ENCODE measurements at places on chromosomes 5 and 9. TPM values are rescaled to one million over a fixed set of nuclear protein-coding genes. Genes with fewer than 3 reads are reported as not detected.
A peak's percentile ranks its signal among the peaks of the same experiment; 100 is the strongest.

The MEGF10 gene
- total RNA-seq, result 5.6 TPM

DNA sequence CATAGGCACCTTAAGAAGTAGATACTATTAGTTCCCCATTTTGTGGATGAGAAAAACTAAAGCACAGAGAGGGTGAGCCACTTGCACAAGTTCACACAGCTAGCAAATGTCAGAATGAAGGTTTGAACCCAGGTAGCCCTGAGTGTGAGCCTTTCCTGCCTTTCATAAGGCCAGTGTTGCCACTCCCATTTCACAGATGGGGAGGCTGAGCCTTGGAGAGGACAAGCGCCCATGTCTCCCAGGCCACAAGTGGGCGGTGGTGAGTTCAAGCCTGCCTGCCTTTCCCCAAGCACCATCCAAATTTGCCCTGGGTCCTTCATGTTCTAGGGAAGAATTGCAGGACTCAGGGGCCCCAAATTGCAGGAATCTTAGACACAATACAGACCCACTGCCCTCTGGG is 50.6 kb downstream of the LHX2 start:
- no peak for DNase-seq

GRCh38 chr5:1167728-1168709 is 33.4 kb upstream of the SLC6A19 start:
- DNase-seq, result peak; percentile 81

DNA sequence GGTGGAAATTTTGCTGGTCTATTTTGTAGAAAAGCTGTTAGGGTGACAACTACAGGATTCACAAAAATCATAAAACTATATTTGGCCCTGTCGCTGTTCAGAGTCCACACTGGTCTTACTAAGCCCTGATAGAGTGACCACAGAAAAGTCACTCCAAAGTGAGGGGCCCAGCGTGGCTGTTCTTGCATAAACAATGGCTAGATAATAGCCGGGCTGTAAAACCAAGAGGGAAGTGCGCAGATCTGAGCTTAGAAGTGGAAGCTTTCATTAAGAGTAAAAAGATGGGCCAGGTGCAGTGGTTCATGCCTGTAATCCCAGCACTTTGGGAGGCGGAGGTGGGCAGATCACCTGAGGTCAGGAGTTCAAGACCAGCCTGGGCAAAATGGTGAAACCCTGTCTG is 15.5 kb upstream of the CTSL start:
- no peak for DNase-seq

DNA sequence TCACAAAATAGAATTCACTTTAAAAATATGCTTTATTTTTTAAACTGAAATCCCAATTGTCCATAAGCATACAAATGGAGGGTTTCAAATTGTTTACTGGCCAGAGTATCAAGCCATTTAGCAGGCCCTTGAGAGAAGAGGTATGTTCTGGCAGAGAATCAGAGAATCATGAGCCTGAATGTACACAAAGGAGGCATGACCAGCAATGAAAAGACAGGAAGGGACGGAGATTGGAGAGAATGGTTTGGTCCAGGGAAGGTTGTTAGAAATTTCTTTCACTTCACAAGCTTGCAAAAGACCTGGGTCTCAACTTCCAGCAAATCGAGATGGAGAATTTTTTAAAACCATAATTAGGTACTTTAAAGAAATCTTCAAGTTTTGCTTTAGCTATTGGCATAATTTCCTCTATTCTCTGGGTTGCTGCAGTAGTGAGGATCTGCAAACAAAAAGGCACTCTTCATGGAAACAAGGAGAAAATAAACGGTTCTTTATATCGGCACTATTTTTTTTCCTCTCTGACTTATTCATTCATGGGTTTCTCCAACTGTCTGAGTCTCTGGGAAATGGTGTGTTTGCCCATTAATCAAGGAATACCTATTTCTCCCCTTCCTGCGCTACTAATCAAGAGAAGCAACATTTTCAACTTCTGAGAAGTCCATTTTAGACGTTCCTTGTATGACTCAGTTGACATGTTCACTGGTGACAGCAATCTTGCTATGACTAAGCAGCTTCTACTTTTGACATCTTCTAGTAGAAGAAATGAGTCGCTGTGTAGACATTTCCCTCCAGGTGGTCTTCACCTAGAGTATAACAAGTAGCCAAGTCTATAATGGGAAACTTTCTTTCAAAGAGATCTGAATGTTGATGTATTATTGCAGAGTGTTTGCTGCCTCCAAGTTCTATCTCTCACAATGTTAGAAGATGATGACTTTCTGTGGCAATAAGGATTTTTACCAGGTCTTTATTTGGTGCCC is 23.1 kb upstream of the ERCC6L2 start:
- no peak for DNase-seq

- DNase-seq, result no peak
Measured at GRCh38 chr5:83227611-83228010, 150.3 kb downstream of the XRCC4 start.

GRCh38 chr5:179427676-179428056 is 82.4 kb upstream of the ADAMTS2 start:
- DNase-seq, result no peak

The RGMB gene
- 24.5 TPM for total RNA-seq

The SIMC1 gene
- total RNA-seq, result 17.5 TPM

The SLC6A19 gene
- total RNA-seq, result not detected
